Peyer's patch (tissue), 4 donors: ENCODE measurements at places on chromosomes 5 and 9. TPM values are rescaled to one million over a fixed set of nuclear protein-coding genes. Genes with fewer than 3 reads are reported as not detected.

DNA sequence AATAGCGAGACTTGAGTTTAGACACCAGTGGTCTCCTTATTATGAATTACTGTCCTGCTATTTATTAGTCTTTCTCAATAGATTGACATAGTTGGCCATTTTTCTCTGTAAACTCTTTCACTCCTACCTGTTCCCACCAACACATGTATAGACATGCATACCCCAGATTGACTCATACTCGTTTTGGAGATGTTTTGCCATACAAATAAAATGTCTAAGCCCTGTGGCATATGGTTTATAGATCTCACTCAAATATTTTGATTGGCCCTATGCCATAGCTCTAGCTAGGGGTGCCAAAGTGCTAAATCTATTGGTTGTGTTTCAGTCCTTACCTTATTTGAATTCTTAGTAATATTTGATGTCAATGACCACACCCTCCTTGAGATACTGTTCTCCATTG lies 42.3 kb downstream of the CAMK4 start:
- DNase-seq: no peak

DNA sequence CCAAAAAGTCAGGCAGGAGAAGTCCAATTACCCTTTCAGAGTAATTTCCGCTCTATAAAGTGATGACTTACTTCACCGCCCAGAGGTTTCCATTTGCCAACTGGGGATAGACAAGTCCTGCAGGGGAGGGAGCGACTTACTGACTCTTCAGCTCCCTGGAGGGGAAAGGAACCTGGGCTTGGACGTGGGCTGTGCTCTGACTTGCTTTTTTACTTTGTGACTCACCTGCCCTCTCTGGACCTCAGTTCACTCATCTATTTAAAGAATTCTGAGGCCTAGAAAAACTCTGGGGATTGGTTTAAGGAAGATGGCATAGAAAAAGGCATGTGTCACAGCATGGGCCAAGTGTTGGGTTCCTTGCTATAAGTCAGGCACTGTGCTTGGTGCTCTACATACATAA lies 180.4 kb upstream of the TRIM32 start:
- no peak for DNase-seq

GRCh38 chr5:17238521-17239041 lies 21.1 kb downstream of the BASP1 start:
- no peak for DNase-seq

DNA sequence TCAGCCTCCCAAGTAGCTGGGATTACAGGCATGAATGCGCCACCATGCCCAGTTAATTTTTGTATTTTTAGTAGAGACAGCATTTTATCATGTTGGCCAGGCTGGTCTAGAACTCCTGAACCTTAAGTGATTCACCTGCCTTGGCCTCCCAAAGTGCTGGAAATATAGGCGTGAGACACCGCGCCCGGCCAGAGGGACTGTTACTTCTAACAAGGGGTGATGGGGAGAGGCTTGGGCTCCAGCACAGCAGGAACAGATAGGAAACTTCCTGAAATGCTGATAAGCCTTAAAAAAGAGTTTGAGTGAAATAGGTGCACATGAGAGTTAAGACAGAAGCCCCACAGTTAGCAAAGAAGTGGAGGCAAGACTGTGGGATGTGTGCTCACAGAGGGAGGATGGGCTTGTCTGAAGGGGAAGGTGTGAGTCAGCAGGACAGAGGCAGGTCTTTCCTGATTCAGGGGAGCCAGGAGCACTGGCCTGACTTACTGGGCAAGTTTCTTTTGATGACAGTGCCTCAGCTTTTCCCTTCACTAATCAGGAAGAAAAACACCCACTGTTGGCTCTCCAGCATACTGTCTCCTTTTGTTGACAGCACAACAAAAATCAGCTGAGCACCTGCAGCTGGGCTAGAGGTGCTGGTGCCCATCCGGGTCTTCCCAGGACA lies 68.4 kb downstream of the RAD23B start:
- no peak for DNase-seq

TOMM5 gene
- 101 TPM for total RNA-seq

EQTN gene
- total RNA-seq: 2.3 TPM

- DNase-seq: no peak
These were observed 144.8 kb upstream of the PIK3R1 start for GRCh38 chr5:68070591-68071281.

PAIP2 gene
- 40.5 TPM for total RNA-seq

GRCh38 chr9:114906922-114907571 lies 23.3 kb downstream of the TNFSF8 start:
- no peak for DNase-seq

TAF1L gene
- not detected for total RNA-seq

DNA sequence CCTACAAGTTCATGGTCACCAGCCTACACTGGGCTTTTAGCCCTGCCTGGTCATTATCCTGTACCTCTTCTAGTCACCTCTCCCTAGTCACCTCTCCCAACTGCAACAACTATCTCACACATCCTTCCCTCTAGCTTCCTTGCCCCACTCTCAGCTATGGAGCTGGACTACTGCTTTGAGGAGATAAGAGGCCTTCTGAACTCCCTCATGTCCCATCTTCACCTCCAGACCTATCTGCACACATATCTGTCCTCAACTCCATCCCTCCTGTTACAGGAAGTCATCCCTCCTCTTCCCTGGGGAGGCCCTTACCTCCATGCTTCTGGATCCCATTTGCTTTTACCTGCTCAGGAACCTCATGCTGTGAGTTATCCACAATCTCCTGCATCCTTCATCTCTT lies 5.7 kb downstream of the RPP25L start:
- no peak for DNase-seq

GRCh38 chr9:127707766-127708165 lies 978 bp downstream of the CFAP157 start:
- DNase-seq: no peak

DNA sequence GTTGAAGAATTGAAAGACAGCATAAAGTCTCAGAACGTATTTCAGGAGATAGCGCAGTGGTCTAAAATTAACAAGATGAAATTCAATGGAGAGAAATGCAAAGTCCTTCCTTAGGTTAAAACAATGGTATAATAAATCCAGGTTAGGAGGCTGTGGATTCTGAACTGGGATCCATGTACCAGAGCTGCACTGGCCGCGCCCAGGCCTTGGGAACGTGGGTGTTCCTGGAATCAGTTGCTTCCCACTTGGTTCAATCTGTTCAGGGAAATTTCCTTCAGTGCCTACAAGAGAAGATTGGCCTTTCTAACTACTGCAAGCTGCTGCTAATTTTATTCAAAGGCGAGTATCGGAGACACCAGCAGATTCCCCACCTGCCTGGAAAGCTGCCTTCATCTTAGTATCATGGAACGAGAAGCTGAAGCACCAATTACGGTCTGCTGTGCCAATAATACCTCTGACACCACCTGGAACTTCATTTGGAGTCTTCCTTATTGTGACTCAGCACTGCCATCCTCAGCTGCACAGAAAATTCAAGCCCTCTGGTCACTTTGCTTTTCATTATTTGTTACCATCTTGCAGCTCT lies 14.3 kb upstream of the CTNND2 start:
- no peak for DNase-seq

SOX30 gene
- total RNA-seq: not detected

DNA sequence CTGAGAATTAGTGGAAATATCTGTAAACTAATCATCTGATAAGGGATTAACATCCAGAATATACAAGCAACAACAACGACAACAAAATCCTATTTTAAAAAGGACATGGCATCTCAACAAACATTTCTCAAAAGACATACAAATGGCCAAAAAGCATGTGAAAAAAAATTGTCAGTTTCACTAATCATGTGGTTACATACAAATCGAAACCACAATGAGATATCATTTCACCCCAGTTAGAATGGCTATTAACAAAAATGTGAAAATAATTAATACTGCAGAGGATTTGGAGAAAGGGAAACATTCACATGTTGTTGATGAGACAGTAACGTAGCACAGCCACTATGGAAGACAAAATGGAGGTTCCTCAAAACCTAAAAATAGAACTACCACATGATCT lies 69.5 kb downstream of the ERP44 start:
- no peak for DNase-seq

NNT gene
- 33.5 TPM for total RNA-seq

PCDHB2 gene
- total RNA-seq: 1.3 TPM
